Kidney (tissue), 22 donors: ENCODE measurements at places on chromosomes 3 and 15. TPM values are rescaled to one million over a fixed set of nuclear protein-coding genes. Genes with fewer than 3 reads are reported as not detected.

LRTM1 gene
- not detected for polyA plus RNA-seq

DNA sequence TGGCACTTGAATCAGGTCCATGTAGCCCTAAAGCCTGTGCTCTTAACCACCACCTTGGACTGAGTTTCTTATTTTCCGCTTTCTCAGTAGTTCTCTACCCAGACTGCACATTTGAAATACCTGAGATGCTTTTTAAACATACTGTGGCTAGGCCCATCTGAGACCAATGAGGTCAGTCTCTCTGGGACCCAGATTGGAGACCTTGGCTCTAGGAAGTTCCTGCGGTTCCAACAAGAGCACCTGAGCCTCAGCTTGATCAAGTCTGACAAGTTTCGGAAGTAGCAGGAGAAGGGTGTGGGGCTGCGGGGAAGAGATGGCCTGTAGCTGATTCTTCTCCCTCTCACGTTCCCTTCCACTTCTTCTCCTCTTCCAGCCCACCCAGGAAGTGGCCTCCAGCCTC is 11.5 kb upstream of the TSEN2 start:
- DNase-seq, result no peak

TGM4 gene
- not detected for polyA plus RNA-seq

DNA sequence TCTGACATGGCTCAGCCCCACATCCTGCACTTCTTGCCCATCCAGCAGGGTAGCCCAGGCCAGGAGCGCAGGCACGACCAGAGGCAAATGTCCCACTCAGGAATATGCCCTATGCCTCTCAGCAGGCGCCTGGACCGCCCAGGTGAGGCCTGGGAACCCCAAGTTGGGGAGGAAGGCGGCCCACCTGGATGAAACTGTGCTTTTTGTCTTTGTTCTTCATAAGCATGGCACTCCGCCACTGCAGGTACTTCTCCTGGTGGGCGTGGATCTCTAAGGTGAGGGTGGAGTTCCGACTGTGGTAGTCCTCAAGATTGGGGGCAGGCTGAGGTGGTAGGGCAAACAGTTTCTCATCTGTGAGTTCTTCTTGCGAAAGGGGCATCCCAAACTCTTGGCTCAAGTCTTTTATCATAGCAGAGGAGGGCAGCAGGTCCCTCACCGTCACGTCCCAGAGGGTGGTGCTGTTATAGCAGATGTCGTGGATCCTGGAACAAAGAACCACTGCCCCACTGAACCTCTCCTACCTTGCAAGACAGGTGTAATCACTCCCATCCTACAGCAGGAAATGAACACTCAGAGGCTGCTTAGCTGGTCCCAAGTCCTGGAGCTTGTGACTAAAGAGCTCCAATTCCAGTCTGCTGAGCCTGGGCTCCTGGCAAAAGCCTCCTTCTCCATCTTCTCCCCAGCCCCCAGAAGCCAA is 53.2 kb downstream of the ACAD9 start:
- DNase-seq, result no peak

DNA sequence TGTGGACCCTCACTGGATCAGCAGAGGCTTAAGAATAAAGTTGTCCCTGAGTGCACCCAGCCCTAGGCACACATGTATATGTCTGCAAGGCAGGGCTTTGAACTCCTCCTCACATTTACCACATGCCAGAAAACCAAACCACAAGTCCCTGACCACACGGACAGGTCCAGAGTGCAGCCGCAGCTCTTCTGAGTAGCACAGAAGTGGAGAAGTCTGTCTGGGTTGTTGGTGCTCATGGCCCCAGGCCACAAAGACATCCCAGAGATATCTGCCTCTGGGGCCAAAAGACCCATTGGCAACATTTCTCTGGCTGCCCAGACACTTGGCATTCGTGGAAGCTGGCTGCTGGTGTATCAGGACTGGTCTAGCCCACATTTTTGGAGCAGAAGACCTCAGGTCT is 17.4 kb downstream of the SUSD5 start:
- no peak for DNase-seq

PEAK1 gene
- polyA plus RNA-seq, result 2.9 TPM

- no peak for DNase-seq
Observed at GRCh38 chr3:6935970-6936369, 75.1 kb downstream of the GRM7 start.

DNA sequence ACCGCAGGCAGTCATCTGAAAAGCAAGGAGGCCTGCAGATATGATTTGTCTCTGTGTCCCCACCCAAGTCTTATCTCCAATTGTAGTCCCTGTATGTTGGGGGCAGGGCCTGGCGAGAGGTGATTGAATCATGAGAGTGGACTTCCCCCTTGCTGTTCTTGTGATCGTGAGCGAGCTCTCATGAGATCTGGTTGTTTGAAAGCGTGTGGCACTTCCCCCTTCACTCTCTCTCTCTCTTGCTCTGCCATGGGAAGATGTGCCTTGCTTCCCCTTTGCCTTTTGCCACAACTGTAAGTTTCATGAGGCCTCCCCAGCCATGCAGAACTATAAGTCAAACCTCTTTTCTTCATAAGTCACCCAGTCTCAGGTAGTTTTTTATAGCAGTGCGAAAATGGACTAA is 83.3 kb downstream of the TMCO5A start:
- DNase-seq, result no peak

- no peak for DNase-seq
Observed at GRCh38 chr3:123638936-123639689, 54.3 kb upstream of the HACD2 start.

GPR149 gene
- polyA plus RNA-seq, result not detected
